ENCODE measurements at places on chromosomes 1 and 21.

- DNase-seq, result no peak
These were observed 57.5 kb downstream of the KIAA0319L start for GRCh38 chr1:35499652-35500176.

DNA sequence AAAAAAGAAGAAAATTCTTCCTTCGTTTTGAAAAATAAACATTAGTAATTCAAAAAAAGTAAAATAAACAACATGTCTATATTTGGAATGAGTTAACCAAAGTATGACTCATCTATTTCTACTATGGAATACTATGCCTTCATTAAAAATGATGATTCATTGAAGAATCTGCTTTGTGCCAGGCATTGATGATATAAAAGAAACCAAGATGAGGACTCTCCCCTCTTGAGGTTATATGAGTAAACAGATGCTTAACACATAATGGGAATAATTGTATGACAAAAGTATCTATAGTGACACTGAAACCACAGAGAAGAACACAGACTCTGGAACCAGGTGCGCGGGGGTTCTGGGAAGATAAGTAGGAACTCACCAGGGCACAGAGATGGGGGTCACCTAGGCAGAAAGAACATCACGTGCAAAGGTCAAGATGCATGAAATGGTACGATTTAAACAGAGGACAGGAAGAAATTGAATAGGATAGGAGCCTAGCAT is 18.8 kb downstream of the ELF3 start:
- no peak for DNase-seq

DNA sequence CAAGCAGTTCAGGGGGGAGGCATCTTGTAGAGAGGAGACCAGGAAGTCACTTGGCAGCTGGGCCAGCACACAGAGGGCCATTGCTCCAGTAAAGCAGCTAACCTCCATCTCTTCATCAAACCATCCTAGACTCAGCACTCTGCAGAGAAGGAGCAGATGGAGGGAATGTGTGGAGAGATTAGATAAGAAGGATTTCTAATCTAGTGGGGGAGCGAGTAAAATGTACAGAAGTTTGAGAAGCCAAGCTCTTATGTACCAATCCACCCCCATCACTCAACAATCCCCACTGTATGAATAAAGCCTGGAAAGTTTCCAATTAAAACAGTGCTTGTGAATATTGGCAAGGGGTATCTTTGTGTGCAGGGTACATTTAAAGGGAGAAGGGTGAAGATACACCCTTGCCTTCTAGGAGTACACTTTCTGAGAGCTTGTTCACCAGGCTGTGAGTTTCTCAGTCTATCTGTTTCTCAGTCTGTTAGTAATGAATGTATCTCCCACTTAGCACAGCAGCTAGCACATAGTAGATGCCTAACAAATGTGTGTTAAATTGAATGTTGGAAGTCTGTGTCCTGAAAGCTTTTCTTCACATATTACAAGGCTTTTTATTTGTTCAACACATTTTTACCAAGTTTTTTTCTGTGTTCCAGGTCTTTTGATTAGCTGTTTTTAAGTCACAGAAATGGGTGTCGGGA is 142.7 kb upstream of the UBE2U start:
- DNase-seq, result no peak

DNA sequence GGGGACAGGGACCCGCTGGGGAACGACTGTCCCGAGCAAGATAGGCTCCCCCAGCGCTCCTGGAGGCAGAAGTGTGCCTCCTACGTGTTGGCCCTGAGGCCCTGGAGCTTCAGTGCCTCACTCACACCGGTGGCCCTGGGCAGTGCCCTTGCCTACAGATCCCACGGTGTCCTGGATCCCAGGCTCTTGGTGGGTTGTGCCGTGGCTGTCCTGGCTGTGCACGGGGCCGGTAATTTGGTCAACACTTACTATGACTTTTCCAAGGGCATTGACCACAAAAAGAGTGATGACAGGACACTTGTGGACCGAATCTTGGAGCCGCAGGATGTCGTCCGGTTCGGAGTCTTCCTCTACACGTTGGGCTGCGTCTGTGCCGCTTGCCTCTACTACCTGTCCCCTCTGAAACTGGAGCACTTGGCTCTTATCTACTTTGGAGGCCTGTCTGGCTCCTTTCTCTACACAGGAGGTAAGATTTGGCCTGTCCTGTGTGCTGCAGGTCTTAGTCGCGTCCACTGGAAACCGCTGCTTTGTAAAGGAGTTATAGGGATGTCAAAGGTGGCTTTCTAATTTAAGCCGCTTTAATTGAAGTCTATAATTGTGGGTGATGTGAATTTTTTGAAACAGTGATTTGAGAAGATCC is 717 bp downstream of the UBIAD1 start:
- no peak for DNase-seq

- no peak for DNase-seq
These were observed 17.7 kb downstream of the ZNF362 start for GRCh38 chr1:33273961-33274371.

DNA sequence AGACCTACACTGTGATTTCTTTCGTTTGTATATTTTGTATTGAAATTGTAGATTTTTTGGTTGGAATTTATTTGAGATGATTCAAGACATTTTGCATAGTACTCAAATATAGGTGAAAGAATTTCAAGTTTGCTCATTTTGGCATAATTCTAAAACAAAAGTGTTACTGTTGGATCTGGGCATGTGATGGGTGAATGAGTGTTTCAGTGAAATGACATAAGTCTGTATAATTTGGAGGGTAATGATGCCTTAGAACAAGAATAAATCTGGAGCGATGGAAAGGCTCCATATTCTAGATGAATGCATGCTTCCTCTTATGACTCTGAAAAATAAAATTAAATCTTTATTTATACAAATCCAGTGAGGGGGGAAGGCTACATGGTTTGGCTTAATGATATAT is 41.0 kb downstream of the NFIA start:
- no peak for DNase-seq
